ENCODE measurements at places on chromosomes 7 and 10.

DNA sequence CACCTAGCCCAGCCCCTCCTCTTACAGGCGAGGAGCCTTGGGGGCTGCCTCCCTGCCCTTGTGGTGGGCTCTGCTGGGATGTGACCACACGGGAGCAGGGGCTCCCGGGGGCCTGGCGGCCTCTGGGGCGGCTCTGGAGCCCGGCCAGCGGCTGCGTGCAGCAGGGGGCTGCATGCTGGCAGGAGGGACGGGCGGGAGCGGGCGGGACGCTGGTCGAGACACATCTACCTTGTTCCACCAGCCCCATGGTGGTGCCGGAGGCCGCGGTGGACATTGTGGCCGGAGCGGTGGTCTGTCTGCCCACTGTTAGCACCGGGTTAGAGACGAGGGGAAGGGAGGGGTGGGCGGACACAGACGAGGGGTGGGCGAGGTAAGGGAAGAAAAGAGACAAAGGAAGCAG is 38.6 kb downstream of the YKT6 start:
- no peak for DNase-seq

DNA sequence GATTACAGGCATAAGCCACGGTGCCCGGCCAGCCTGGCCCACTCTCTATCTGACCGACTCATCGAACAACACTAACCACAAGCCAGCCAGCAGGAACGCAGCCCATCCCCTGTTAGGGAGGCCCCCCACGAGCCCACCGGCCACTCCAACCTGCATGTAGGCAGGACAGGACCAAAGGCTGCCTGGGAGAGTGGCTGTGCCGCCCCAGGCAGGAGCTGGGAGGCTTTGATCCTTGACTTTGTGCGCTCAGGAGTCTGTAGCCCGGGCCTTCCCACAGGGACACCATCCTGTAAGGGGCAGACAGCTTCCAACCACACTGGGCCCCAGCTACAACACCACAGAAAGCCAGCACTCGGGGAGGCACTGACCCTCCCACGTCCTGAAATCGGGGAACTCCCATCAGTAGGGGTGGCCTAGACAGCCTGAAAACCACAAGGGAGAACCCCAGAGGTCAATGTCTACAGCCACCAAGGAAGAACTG is 29.4 kb downstream of the GRID1 start:
- no peak for DNase-seq

DNA sequence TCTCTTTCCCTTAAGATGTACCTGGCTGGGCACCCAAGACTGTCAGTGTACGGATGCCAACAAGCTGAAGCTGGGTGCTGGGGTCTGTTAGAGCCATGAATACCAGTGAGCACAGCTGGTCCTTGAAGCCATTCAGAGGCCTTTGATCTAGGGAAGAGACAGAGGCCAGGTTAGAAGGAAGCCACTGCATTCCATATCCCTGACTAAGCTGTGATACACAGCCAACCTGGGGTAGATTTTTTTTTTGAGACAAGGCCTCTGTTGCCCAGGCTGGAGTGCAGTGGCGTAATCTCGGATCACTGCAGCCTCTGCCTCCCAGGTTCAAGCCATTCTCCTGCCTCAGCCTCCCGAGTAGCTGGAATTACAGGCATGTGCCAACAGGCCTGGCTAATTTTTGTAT is 20.8 kb downstream of the ZDHHC16 start:
- DNase-seq: no peak

GRCh38 chr7:105261689-105262088 is 127.0 kb downstream of the SRPK2 start:
- no peak for DNase-seq

- DNase-seq: no peak
These were observed 212.1 kb downstream of the MACC1 start for GRCh38 chr7:20005081-20005480.

DNA sequence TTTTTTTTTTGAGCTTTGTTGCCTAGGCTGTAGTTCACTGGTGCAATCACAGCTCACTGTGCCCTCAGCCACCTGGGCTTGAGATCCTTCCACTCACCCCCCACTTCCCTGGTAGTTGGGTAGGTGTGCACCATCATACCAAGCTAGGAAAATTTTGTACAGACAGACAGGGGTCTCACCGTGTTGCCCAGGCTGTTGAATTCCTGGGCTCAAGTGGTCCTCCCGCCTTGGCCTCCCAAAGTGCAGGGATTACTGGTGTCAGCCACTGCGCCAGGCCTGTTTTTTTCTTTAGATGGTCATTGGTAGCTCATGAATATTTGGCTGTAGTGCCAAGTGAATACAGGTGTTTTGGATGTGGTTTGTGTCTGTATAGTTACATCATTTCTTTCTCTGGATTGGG is 7.5 kb downstream of the COMTD1 start:
- DNase-seq: no peak

- no peak for DNase-seq
These were observed 9.3 kb downstream of the CLCN1 start for GRCh38 chr7:143325240-143325639.

DNA sequence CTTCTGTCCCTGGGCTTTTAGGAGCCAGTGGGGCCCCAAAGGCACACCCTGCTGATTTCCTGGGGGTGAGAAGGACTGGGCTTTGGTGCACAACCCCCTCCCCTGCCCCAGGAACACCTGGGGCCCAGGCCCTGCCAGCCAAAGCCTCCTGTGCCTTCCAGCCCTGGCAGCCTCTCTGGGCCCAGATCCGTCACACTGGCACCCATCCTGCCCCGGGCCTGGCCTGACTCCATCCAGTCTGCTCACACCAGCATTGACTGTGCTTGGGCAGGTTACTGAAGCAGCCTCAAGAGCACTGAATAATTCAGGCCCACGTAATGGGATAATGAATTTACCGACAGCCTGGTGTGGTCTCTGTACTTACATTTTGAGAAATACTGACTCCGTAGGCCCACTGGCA is 12.0 kb upstream of the COMTD1 start:
- DNase-seq: no peak

DNA sequence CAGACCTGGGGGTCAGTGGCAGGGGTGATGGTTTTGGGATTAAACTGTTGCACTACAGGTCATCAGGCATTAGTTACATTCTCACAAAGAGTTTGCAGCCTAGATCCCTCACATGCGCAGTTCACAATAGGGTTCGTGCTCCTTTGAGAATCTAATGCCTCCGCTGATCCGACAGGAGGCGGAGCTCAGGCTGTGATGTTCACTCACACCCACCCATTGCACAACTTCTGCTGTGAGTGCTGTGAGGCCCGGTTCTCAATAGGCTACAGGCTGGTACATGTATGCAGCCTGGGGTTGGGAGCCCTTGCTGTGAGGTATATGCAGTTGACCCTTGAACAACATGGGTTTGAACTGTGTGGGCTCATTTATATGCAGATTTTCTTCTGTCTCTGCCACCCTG is 416.4 kb downstream of the GFRA1 start:
- DNase-seq: no peak

- no peak for DNase-seq
These were observed 56.5 kb downstream of the MMRN2 start for GRCh38 chr10:86900955-86901354.

DNA sequence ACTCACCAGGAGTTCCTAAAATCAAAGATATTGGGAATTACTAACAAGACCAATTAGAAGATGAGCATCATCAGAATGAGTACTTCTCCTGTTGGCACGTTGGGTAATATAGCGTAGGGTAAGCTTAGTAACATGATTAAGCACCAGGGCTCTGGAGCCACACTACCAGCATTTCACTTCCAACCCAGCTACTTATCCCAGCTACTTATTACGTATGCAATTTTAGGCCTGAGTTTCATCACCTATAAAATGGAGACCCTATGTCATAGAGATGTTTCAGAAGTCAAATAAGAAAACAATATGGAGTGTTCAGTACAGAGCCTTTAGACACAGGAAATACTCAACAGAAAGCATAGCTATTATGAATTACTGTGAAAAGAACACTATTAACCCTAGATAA is 19.0 kb downstream of the GDI2 start:
- DNase-seq: no peak

DNA sequence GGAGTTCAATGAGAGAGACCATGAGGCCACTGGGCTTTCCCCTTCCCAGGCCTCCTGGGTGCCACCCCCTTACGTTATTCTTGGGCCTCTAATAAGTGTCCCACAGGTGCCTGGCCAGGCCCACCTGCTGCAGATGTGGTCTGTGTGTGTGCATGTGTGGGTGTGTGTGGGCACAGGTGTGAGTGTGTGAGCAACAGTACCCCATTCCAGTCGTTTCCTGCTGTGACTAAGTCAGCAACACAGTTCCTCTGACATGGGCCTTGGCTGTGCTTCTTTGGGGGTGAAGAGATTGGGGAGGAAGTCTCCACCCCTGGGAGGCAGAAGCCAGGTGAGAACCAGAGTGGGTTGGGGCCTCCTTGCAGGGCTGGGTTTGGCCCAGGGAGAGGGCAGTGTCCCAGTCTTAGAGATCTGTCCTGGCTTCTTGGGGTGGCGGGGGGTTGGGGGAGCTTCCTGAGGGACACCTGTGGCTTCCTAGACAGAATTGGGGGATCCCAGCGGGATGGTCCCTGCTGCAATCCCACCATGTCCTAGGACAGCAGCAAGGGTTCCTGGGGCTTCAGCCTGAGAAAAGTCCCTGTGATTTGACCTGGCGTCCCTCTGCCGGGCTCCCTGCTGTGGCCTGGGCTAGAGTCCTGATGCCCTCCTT is 4.1 kb upstream of the PILRB start:
- no peak for DNase-seq

DNA sequence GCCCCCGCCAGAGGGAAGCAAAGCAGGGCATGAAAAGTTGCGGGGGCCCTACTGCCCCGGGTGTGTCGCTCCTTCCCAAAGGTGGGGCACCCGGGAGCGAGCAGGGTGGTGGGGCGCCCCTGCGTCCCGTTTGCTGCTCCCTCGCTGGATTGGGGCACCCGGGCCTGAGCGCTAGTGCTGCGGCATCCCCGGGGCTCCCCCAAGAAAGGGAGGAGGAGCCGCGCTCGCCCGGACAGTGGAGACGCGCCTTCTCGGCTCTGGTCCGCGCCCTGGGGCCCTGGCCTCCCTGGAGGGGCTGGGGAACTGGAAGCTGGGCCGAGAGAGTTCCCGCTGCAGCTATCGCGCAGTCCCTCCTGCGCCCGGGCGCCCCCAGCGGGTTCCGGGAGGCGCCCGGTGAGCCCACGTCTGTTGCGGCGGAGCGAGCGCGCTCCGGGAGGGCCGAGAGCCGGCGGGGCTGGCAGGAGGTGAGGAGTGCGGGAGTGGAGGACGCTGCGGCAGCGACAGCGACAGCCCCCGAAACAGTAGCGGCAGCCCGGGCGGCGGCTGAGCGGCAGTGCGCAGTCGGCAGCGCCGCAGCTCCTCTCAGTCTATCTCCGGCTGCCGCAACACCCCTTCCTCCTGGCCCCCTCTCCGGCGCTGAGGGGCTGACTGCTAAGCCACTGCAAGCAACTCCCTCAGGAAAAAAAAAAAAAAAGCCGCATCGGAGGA is 504 bp upstream of the BMPER start:
- DNase-seq: no peak

- no peak for DNase-seq
These were observed 388.5 kb upstream of the CHRM2 start for GRCh38 chr7:136479922-136480321.

GRCh38 chr10:85995791-85996190 is 370.8 kb downstream of the GRID1 start:
- no peak for DNase-seq

- DNase-seq: no peak
These were observed 41.5 kb upstream of the GPR141 start for GRCh38 chr7:37642028-37642540.

DNA sequence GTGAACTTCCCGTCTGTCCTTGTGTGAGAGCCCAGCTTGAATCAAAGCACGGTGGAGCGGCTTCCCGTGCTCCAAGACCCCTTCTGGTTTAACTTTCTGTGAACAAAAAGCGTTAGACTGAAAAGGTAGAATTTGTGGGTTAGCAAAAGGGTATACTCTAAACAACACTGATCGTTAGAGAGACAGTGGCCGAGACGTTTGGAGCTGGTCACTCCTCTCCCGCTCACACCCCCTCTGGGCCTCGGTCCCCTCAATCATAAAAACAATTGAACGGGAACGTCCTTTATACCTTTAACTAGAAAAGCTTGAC is 502 bp downstream of the PRKRIP1 start:
- DNase-seq: no peak

DNA sequence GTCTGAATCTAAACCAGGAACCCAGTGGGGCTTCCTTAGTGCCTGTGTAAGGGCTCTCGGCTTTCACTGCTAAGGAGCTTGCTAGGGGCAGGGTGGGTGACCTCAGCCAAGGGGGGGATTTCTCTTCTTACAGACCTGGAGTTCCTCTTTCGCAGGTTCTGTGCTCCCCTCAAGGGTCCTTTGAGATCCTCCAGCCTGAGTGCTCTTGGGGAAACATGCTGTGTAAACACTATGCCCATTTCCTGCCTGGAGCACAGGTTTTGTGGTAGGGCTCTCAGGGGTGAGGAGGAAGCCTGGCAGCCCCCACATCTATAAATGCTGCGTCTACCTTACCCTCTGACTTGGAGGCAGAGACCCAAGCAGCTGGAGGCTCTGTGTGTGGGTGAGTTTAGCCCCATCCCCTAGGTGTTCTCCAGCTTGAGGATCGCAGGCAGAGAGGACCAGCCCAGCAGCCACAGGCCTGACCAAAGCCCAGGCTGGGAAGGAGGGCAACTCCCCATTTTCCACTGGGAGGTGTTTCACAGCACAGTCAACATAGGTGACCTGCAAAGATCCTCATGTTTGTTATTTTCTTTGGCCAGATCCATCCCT is at the start of gene SFTPA1:
SFTPA1 (plus strand) TSS at position 339 of the 591 bp plus-strand sequence. CDS start 887 bp downstream, outside the sequence.
- DNase-seq: no peak

DNA sequence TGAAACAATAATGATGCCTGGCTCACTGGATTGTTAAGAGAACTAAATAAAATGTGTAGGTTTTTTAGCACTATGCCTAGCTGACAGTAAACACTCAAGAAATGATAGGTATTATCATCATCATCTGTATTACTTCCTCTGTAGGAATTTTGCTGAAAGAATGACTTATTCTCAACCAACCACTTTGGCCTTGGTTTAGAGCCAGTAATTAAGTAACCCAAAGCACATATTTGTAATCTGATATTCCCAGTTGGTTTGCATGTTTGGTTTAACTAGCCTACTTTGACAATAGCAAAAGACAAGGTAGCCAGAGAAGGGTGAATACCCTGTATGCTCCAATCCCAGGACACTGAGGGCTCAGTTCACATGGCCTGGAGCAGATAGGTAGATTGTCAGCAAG is 34.4 kb downstream of the BCAP29 start:
- peak; percentile 60 for DNase-seq

GRCh38 chr10:86253091-86254072 is 113.2 kb downstream of the GRID1 start:
- DNase-seq: no peak

GRCh38 chr7:85191383-85191782 is 4.5 kb upstream of the SEMA3D start:
- DNase-seq: peak; percentile 11

- DNase-seq: no peak
These were observed 993 bp downstream of the ZC3HAV1 start for GRCh38 chr7:139108266-139109187.

GRCh38 chr7:84474436-84474835 is 279.8 kb upstream of the SEMA3A start:
- no peak for DNase-seq
